ENCODE measurements at places on chromosomes 6 and 20.

GRCh38 chr20:12289465-12289864 is 371.8 kb downstream of the BTBD3 start:
- no peak for DNase-seq

DNA sequence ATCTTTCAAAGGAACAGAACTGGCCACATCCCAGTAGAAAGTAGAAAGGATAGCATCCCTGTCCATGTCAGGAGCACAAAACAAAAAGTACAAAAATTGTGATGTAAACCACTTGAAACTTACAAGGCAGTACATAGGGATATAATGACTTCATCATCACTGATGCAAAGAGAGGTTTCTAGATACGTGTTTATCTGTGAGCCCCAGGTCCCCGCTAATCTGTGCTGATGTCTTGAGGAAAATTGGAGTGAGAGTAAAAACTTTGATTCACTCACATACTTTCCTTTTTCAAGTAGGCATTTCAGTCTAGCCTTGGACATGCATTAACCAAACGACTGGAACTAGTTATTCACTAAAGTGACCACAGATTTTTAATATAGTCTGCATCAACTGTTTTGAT is 216.7 kb upstream of the QKI start:
- no peak for DNase-seq

GRCh38 chr6:3965071-3965718 is 113.7 kb downstream of the FAM217A start:
- no peak for DNase-seq

DNA sequence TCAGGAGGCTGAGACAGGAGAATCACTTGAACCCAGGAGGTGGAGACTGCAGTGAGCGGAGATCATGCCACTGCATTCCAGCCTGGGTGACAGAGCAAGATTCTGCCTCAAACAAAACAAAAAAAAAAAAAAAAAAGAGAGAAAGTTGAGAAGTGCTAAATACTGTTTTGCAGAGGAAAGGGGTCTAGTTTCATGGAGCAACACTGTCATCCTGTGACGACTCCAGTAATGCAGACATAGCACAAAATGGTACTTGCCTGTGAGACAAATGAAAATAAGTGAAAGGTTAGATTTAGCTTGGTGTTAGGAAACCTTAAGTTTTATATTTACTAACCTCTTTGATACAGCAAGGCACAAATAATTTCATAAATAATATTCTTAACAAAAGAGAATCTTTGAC is 29.7 kb downstream of the CEP162 start:
- DNase-seq, result no peak

DNA sequence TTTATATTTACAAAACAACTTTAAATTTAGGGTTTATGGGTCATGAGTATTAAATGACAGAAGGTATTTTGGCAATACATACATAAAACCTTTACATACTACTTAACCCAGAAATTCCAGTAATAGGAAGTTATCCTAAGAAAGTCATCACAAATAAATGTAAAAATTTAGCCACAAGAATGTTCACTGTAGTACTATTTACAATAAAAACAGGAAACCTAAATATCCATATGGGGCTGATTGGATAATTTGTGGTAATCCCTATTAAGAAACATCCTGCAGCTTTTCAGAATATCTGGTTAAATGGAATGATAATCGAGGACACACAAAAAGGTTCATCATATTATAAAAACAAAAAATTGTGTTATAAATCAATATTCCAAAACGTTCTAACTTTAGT is 44.4 kb downstream of the TRAM2 start:
- DNase-seq, result no peak

- DNase-seq, result no peak
Observed at GRCh38 chr20:37873884-37874283, 29.0 kb upstream of the VSTM2L start.

DNA sequence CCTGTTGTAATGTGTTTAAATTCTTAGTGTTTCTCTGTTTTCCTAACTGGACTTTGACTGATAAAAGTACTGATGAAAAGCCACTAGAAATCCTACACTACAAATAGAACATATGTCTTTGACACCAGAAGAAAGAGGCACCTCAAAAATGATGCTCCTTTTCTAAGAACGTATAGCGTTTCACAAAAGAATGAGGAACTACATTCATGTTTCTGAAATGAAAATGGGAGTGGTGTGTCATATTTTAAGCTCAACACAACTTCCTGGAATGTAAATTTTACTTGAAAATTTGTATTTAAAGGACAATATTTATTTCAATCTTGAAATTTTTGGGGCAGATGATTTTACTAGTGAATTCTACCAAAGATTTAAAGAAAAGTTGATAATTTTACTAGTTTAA is 35.3 kb downstream of the KIAA0408 start:
- no peak for DNase-seq

- DNase-seq, result no peak
Observed at GRCh38 chr6:140590641-140591040, 1216.2 kb upstream of the CITED2 start.

DNA sequence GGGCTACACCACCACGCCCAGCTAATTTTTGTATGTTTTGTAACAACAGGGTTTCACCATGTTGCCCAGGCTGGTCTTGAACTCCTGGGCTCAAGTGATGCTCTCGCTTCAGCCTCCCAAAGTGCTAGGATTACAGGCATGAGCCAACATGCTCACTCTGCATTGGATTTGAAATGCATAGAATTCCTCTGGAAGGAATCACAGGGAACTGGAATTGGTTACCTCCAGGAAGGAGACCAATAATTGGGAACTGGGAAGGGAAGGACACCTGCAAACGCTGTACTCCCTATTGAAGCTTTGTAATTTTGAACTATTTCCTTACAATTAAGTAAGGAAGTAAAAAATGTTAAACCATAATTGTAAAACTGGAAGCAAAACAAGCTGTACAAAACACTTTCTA is 12.3 kb upstream of the TP53INP2 start:
- no peak for DNase-seq

DNA sequence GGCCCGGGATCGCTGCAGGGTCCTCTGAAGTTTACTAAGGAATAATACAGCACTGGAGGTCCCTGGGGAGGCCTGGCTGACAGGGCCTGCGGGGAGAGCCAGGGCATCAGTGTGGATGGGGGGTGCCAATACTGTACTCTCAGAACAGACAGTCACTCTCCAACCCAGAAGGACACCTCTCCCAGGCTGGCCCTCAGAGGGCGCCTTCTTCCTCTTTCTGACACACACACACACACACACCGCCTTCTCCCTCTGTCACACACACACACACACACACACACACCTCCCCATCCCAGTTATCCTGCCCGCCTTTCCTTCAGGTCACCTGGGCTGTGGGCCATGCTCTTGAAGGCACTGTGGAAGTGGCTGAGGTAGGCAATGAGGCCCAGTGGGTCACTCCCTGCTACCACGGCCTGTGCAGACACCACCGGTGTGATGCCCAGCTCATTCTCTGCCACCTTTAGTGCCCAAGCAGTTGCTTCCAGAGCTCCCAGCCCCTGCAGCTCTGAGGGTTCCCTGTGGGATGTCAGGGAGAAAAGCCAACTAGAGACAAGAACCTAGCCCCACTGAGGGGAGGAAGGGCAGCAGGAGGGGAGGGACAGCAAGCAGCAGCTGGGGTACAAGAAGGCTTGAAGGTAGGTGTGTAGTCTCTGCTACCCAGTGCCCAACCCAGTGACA is 7.5 kb downstream of the SMPD2 start:
- no peak for DNase-seq

DNA sequence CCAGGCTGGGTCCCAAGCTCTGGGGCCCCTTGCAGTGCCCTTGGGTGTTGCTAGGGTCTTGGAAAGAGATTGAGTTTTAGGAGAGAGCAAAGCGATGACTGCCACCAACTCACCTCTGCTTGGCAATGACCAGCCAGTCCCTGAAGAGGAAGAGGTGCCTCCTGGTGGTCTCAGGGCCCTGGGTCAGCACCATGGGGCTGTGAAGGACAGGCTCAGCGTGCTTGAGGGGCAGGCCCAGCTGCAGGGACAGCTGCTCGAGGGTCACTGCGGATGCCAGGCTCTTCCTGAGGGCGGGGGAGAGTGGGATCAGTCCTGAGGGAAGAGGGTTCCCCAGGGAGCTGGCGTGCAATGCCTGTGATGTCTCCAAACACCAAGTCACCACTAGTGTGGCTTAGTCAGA is 50.8 kb upstream of the TAGAP start:
- DNase-seq, result no peak

- no peak for DNase-seq
Observed at GRCh38 chr6:17202526-17202925, 78.6 kb upstream of the RBM24 start.

DNA sequence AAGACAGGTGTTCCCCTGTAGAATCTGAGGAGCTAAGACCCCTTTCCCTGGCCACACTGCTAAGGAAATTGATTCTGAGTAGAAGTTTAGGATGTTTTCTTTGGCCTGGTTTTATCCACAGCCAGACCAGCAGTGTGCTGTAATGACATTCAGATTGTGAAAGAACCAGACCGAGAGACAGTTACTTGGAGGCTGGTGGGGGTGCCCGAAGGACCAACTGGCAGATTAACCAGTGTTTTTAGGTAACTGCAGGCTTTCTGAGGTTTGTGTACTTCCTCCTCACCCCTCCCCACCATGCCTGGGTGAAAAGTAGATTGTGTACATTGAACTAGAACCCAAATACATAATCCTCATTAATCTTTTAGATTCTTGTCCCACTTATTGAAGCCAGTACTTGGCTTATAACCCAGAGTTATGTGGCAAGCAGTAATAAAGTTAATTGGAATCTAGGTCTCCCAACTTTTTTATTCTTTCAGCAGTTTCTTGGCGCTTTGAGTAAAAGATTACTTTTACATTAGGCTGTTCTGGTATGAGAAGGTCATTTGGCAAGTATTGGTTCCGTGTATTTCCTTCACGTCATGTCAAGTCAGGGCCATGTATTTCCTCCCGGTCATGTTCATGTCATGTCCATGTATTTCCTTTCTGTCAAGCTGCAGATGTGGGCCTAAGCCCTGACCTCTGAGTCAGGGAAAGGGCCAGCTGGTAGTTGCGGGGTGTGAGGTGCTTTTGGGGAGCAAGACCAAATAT is 93.7 kb downstream of the TCP11 start:
- no peak for DNase-seq

GRCh38 chr20:57835588-57836455 is 126.0 kb upstream of the PMEPA1 start:
- no peak for DNase-seq

DNA sequence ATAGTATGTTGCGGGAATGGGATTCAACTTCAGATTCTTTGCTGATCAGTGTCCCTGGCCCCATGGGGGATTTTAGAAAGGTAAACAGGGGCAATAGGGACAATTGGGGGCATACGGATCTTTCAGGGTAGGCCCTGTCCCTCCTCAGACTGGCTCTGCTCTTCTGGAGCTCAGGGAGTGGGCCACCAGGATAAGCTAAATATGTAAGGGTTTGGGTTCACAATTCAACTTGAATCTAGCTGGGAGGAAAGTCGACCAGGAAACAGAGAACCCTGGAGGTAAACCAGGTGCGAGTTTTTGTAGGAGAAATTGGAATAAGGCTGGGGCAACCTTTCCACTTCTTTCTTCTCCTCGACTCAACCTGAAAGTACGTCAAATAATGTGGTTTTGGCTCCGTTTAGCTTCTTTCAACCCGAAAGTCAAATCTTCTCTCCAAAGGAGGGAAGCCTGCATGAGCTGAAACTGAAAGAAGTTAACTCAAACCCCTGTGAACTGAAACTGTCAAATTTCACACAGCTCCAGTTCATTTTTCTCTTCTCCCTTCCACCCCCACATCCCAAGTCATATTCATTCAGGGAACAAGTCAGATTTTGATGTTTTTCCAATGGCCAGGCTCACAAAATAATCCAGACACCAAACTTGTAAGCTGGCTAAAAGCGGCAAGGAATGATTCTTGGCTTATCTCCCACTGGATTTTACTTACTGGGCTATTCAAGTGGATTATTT is 278.2 kb downstream of the CLIC5 start:
- DNase-seq, result no peak

DNA sequence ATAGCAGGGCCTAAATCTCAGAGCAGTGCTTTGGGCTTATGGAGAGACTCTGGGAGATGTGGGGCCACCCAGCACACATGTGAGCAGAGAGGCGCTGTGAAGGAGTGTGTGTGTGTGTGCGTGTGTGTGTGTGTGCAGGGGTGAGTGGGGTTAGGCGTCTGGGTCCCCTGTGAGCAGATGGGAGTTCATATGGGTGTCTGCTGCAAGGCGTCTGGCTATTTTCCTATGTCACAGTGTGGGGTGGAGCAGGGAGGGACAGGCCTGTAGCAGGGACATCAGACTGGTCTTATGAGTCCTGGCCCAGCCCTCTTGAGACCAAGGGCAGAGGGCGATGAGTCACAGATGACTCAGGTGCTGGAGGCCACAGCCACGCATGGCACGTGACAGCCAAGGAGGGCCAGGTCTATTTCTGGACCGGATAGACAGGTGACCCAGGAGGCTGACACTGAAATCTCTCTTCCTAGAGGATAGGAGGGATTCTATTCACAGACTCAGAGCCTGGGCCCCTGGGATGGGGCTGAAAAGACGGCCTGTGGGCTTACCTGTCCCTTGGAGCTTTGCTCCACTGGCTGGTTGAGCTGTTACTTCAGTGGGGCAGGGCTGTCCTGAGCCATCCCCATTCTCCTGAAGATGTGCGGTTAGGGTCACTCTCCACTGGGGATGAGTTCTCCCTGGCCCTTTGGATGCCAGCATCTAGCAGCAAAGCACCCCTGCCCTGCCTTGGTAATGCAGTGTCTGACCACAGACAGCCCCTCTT is 28.9 kb downstream of the VEGFA start:
- DNase-seq, result no peak
